ENCODE measurements at places on chromosomes 1 and 21.
A peak's percentile ranks its signal among the peaks of the same experiment; 100 is the strongest.

- DNase-seq: no peak
Observed at GRCh38 chr1:100604372-100604771, 66.4 kb downstream of the GPR88 start.

- DNase-seq: no peak
Observed at GRCh38 chr1:62794053-62794452, 10.1 kb downstream of the ATG4C start.

DNA sequence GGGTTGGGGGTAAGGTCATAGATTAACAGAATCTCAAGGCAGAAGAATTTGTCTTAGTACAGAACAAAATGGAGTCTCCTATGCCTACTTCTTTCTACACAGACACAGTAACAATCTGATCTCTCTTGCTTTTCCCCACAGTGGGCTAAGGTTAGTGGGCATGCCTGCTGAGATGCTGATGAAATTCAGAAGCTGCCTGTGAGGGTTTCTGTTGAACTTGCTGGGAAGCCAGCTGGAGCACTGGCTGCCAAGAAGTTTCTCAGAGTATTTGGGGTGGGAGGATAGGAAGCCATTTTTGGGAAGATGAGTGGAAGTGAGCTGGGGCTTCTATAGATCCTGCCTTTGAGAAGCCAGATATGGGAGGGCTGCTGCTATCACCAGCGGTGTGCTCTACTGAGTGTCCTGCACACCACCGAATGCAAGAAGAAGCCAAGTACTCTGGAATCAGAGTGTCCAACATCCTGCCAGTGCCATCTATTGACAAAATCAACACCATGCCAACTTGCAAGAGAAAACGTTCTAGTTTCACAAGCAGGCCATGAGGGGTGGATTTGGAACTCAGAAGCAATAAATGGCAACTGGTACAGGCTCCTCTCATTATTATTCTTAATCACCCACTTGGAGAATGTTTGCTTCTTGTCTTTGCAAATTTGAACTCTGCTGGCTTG lies 102.7 kb downstream of the PTPRU start:
- no peak for DNase-seq

GRCh38 chr1:20928146-20928545 lies 141.0 kb upstream of the HP1BP3 start:
- no peak for DNase-seq

DNA sequence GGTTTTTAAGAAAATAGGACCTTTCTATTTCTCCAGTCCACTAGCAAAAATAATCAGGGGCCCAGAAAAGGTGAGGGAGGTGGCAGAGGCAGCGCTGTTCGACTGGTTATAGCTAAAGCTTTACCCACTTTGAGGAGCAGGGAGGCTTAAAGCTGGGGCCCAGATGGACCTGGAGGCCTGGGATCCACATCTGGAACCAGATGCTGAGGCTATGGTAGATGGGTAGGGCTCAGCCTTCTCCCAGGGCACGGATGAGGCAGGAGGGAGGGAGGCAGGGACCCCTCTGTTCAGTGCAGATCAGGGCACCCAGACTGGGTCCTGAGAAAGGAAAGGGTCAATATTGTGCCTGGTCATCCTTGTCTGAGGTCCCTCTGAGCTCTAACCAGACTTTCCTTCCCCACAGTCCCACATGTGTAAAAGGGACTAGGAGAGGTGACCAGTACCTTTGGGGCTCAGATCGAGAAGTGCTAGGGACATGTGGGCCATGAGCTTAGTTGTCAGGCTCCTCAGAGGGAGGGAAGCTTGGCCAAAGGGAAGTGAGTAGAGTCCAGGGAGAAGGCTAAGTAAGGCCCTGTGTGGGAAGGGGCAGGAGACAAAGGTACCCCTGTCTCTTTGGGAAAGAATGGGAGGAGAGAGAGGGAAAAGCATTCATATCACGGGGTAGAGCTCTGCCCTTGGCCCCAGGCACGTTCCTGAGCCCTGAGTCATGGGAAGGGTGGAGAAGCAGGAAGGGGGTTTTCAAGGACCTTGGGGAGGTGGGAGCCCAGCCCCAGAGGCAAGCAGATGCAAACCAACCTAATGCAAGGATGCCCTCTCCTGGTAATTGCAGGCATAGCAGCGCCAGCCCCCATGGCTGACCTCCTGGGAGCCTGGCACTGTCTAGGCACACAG lies 15.4 kb downstream of the LMNA start:
- DNase-seq: peak; percentile 82

- no peak for DNase-seq
Observed at GRCh38 chr1:6329851-6330250, 63.7 kb downstream of the ACOT7 start.

- DNase-seq: no peak
Observed at GRCh38 chr1:240946926-240947325, 335.0 kb upstream of the GREM2 start.

- DNase-seq: no peak
Observed at GRCh38 chr1:191085121-191085520, 607.5 kb upstream of the BRINP3 start.

DNA sequence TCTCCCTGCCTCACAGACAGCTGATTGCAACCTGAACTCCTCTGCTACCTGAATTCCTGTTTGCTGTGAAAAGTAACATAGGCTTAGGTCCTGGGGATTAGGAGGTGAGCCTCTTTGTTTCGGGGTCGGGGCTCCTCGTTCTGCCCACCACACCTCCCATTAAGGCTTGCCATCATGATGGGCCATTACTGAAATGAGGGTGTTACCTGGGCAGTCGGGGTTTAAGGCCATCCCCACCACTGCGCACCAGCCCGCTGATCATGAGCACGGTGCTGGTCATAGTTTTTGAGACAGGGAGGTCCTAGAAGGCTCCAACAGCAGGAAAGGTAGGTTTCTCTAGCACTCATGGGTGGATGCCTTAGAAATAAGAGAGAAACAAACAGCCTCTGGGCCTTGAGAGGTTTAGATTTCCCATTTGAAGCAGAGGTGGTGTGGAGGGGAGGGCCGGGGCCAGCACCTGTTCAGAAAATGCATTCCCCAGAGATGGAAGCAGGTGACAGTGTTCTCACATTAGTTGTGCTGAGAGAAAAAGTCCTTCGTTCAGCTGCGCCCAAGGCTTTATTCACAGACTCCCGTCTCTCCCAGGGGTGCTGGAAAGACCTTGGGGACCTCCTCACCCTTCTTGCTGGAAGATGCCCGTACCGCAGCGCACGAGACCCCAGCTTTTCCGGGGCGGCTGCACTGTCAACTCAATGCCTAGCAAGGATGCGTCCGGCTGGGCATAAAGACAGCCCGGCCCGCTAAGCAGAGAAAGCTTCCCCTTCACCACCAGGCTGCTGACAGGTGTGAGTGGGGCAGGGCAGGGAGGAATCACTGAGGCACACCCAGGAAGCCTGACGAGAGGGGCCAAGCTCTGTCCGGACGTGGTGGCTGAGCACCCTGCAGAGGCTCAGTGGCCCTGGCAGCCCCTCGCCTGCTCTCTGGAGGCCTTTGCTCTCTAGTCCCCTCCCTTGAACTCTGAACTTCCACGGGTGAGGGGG lies 125.5 kb downstream of the PGBD5 start:
- no peak for DNase-seq

DNA sequence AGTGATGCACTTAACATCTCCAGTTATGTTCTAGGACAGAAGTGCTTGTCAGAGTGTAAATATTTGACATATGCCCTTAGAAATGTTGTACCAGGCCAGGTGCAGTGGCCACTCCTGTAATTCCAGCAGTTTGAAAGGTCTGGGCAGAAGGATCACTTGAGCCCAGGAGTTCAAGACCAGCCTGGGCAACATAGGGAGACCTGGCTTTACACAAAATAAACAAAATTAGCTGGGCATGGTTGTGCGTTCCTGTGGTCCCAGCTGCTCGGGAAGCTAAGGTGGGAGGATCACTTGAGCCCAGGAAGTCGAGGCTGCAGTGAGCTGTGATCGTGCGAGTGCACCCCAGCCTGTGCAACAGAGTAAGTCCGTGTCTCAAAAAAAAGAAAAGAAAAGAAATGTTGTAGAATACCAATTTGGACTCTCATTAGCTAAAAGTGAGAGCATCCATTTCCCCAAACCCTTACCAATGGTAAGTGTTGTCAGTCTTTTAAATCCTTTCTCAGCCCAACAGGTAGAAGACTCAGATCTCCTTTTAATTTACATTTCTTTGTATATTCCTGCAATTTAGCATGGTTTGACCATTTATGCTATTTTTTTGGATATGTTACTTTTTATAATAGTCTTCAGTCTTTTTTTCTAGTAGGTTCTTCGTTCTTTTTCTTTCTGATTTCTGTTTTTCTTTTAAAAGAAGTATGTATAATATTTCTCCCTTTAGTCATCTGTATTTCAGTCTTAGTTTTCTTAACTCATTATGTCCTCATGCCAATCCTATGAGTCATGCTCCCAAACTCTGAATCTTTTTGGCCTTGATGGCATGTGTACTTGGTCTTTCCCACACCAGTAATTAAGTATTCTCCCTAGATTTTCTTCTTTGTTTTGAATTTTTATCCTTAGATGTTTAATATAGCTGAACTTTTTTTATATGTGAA lies 74.4 kb downstream of the CAMTA1 start:
- DNase-seq: no peak

- DNase-seq: no peak
Observed at GRCh38 chr1:231872461-231872910, 245.9 kb downstream of the DISC1 start.

DNA sequence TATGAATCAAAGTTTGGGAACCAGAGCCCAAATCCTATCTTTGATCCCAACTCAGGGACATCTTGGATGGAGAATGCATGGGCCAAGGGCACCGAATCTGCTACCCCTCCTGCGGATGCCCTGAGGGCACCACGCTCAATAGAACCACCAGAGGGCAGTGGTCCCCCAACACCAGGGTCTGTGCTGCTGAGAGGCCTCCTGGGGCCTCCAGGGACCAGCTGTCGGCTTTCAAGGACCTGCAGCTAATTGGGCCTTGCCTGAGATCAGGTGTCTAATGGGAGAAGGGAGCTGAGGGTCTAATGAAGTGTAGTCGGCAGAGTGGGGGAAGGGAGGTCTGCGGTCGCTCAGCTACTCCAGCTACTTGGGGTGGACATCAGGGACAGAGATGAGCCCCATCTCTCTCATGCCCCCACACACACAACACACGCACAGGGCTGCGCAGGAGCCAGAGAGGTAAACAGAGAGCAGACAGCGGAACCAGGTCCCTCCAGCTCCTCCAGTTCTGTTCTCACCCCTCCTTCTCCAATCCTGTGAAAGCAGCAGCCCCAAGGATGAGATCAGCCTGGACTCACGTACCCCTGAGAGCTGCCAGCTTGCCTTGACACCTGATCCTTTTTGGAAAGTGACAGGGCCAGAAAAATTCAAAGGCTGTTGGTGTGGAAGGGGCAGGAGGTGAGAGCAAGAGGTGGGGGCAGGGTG lies 34.9 kb upstream of the PPP1R15B start:
- DNase-seq: peak; percentile 84

- peak; percentile 99 for DNase-seq
Observed at GRCh38 chr1:33080885-33081553, at the start of gene AZIN2. Gene AZIN2, plus strand, starts transcription at chr1:33081153. Its CDS starts 1,097 bp downstream, at chr1:33082250.

GRCh38 chr1:29706936-29707335 lies 470.6 kb downstream of the PTPRU start:
- no peak for DNase-seq

- no peak for DNase-seq
Observed at GRCh38 chr1:119489201-119489600, 17.8 kb upstream of the HSD3B1 start.

GRCh38 chr1:20469406-20470076 lies 16.5 kb downstream of the CAMK2N1 start:
- DNase-seq: no peak

DNA sequence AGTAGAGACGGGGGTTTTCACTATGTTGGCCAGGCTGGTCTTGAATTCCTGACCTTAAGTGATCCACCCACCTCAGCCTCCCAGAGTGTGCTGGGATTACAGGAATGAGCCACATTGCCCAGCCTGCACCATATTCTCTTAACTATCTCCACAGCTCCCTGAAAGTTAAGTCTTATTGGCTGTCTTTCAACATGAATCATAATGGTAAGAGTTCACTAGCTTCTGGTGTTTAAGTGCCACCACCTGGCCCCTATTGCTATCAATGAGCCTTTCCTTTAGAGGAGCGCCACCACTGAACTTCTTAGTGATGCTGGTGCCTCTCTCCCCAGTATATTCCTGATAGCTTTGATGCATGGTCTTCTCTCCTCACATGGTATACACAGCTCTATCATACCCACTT lies 15.7 kb downstream of the ZFYVE9 start:
- no peak for DNase-seq

DNA sequence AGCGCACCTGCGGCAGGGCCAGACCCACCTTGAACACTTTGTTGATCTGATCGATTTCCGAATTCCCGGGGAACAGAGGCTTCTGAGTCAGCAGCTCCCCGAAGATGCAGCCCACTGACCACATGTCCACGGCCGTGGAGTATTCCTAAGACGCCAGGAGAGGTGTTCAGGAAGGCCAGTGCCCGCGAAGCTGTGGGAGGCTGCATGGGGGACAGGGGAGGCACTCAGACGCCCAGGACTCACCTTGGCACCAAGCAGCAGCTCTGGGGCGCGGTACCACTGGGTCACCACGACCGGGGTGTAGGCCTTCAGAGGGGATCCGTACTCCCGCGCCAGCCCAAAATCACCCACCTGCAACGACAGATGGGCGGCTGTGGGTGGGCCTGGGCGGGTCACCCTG lies 11.2 kb upstream of the SLC35E2B start:
- no peak for DNase-seq

- no peak for DNase-seq
Observed at GRCh38 chr1:70090141-70090540, 115.2 kb downstream of the LRRC40 start.

DNA sequence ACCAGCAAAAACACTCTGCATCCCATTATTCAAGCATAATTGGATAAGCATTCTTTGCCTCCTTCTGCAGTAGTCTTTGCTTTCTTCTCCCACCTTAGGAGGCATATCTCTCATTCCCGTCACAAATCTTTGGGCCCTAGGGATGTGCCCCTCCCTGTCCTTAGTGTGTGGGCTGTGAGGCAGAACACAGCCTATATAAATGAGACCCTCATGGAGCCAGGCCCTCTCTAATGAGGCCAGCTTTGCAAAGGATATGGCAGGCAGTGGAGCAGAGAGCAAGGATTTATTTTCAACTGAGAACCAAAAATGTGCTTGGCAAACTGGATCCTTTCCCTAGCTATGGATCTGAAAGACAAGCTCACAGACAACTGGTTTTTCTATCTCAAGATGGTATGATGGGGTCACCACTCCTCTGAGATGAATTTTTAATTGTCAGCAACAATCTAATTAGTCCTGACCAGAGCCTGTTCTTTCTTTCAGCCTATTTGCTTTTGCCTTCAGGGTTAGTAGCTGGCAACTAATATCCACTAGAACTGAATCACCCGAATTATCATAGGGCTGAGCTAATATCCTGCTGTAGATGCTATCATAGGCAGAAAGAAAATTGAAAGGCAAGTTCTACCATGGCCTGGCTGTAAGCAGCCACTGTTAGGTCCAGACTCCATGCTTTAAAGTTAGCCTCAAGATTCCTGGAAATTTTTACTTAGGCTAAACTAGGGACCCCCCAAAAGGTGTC lies 134.2 kb downstream of the SYT2 start:
- no peak for DNase-seq

GRCh38 chr1:203101813-203102634 lies 16.2 kb upstream of the MYOG start:
- no peak for DNase-seq

- DNase-seq: no peak
Observed at GRCh38 chr21:25907573-25908275, 173.0 kb downstream of the GABPA start.

- DNase-seq: no peak
Observed at GRCh38 chr1:220889333-220889732, 10.1 kb downstream of the HLX start.

GRCh38 chr1:193019442-193020026 lies 39.6 kb downstream of the UCHL5 start:
- no peak for DNase-seq
